ENCODE measurements at places on chromosomes 13 and 19.

DNA sequence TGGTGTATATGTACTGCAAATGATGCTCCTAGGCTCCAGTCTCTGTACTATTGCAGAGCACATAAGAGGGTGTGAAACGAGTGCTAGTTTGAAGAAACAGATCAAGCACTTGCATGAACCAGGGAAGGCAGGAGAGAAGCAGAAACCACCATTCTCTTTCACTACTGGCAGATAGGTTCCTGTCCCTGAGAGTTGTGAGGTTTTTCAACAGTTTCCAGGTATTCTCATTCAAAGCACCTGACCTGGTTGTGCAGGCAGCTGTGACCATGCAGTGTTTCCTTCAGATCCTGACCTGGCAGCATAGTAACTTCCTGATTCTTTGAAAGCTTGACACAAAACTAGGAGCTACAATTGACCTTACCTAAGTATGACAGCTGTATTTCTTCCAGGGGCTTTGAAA lies 164.9 kb downstream of the UFM1 start:
- DNase-seq = no peak

DNA sequence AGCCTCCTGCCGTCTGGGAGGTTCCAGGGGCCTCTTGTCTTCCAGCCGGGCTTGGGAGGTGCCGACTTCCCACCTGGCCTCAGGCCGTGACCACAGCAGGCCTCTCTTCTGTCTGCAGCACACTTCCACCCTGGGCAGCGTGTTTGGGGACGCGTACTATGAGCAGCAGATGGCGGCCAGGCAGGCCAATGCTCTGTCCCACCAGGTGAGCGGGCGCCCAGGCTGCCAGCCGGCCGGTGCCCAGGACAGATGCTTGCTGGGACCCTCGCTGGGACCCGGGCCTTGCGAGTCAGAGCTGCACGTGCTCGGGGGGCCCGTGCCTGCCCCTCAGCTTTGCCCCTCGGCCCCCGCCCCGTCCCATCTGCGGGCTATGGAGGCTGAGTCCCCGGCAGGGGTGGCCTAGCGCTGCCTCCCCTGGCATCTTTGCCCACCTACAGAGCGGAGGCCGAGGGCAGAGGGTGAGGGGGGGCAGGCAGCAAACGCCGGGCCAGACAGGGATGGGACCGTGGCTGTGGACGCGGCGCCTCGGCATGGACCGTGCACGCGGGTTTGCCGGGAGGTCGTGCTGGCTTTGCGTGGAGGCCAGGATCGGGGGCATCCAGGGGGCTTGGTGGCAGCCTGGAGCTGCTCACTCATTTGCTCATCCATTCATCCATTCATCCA lies 16.2 kb downstream of the COMP start:
- no peak for DNase-seq

- no peak for DNase-seq
Observed at GRCh38 chr13:35387682-35388250, 88.7 kb downstream of the MAB21L1 start.

DNA sequence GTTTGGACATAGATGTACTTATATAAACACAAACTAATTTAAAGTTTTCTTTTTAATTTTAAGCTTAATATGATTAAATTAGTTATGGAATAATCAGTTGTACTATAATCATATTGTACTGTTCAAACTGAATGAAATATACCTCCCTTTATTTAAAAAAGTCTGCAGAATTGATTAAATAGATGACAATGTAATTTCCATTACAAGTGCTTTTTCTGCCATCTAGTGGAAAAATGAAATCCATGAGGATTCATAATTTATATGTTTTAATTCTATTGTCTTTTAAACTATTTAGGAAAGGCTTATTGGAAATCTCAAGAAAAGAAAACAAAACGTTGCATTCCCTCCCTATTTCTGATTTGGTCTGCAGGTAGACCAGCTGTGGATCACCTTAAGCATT lies 30.9 kb downstream of the MZT1 start:
- DNase-seq = peak; percentile 13

DNA sequence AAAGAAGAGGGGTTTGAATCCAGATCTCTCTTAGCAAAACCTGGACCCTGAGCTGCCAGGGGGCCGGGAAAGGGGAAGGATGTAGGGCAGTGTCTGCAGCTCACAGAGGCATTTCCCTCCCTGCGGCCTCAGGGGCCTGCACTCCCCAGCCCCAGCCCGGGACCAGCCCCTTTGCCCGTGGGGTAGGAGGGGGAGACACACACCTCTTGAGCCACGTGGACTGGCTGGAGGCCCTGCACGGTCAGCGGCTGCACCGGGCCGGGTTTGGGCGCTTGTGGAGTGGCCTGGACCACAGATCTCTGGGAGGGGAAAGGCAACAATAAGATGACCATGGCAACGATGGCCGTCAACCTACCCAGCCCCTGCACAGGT lies 26.9 kb downstream of the RFX1 start:
- DNase-seq = no peak

All from ACHN (cell line).